Fibroblast of skin of left biceps (primary cell): ENCODE measurements at places on chromosomes 5 and 9.
A peak's percentile ranks its signal among the peaks of the same experiment; 100 is the strongest.

DNA sequence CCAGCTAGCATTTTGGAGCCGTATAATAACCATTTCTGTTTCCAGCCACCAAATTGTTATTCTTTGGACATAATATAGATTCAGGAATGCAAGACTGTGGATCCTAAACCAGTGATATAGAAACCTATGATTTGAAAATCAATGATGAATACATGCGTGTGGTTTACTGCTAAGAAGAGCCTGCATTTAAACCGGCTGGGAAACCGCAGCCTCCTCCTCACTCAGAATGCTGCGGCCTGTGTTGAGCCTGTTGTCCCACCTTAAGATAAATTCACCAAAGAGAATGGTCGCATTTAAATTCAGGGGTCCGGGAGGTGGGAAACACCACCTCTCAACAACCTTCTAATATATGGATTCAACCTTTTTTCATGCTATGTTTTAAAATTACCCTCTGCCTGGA is 148.0 kb downstream of the MEF2C start:
- DNase-seq, result no peak

DNA sequence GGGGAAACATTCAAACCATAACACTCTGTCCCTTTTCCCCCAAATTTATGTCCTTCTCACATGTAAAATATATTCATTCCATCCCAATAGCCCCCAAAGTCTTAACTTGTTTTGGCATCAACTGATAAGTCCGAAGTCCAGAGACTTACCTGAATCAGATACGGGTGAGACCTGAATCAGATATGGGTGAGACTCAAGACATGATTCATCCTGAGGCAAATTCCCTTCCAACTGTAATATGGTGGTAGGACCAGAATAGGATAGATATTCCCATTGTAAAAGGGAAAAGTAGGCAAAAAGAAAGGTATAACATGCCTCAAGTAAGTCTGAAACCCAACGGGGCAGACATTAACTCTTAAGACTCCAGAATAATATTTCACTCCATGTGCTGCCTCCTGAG is 115.6 kb upstream of the CKMT2 start:
- no peak for DNase-seq

- DNase-seq, result no peak
These were observed 32.8 kb upstream of the ZSWIM6 start for GRCh38 chr5:61299261-61299681.

DNA sequence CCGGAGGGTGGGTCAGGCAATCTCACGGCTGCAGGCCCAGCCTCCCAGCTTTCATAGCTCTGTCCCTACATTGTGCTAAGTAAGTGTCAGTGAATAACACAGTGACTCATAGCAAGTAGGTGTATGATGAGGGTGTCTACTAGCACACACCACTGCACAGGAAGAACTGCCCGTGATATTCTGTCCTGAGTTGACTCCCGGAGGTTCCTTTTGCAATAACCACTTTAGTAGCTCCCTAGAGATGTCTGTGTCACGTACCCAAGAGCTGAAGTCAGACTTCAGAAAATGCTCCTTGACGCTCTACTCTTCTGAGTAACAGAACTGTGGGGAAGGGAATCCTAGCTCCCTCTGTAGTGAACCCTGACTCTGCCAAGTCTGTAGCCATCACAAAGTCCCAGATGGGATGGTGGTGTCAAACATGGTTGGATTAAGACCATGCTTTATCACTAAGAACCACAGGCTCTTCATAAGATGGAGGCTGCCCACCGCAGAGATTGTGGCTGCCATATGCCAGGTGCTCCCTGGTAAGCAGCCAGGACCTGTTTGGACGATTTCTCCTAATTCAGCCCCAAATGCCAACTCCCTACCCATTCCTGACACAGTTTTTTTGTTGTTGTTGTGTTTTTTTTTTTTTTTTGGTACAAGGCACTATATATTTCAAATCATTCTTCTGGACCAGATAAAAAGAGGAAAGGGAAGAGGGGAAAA is 352.6 kb upstream of the PANK3 start:
- DNase-seq, result peak; percentile 61

DNA sequence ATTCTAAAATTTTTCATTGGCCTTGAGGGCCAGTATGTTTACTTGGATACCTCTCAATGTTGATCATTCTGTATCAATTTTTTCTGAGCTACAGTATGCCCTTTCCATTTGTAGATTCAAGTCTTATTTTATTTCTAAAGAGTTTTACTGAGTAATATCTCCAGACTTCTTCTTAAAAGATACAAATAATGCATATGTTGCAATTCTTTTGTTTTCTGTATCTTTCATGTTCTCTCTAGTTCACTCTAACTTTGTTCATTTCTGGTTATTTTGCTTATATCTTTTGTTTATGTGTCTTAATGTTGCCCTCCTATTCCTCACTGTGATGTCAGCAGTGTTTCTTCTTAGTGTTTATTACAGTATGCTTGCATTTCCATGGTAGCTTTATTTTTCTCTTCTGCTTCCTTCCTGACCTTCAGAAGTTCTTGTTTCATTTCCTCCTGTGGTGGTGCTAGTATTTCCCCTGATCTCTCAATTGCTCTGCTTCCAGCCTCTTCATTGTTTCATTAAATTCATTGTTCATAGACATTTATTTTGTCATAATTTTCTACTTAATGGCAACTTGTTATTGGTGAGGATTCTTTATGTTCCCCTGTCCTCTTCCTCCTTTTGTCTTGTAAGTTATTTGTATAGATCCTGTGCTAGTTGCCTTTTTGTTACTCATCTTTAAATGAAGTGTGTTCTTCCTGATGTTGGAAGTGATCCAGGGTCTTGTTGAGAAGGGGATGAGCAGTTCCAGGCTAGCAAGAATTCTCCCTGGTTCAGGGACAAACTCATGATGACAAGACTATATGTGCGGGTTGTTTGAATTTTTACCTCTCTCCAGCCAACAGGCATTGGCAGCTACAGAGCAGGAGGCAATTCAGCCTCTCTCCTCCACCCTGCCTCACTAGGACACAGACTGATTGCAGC is 160.8 kb downstream of the DEPDC1B start:
- DNase-seq, result no peak
